ENCODE measurements at places on chromosomes 1 and 21.

DNA sequence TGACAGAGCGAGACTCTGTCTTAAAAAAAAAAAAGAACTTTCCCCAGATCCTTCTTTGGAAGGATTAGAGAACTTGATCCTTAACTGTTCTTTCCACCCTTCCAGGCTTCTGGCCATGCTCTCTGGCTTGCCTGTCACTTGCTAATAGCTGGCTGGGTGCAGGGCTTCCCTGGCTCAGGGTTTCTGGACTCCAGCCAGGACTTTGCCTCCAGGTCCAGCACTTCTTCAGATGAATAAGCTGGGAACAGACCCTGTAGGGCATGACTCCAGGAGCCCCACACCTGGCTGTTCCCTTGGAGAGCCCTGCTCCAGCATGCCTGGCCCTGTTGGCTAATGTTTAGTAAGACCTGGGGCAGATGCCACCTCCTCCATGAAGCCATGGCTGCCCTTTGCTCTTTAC, 3.3 kb upstream of the NT5C1A start:
- DNase-seq, result no peak
- H3K27ac ChIP-seq, result no peak overlapping the region
- no peaks in the 10 kb centered on the region for H3K36me3 ChIP-seq

GRCh38 chr21:32753818-32754585, 17.6 kb downstream of the PAXBP1 start:
- H3K27ac ChIP-seq, result no peak overlapping the region
- H3K4me3 ChIP-seq, result no peak overlapping the region
- H3K36me3 ChIP-seq, result peaks cover 4% of the 10 kb centered on the region

GRCh38 chr1:18666317-18666920, 35.8 kb downstream of the PAX7 start:
- H3K27me3 ChIP-seq, result no peaks in the 10 kb centered on the region
- DNase-seq, result peak; percentile 74
- H3K27ac ChIP-seq, result no peak overlapping the region
- H3K36me3 ChIP-seq, result no peaks in the 10 kb centered on the region
- peaks cover 4% of the 10 kb centered on the region for H3K4me1 ChIP-seq
- no peak overlapping the region for H3K4me3 ChIP-seq

- peak; percentile 39 for DNase-seq
- no peaks in the 10 kb centered on the region for H3K36me3 ChIP-seq
- H3K4me3 ChIP-seq, result peak overlapping the region; percentile 75
- peak overlapping the region; percentile 88 for H3K27ac ChIP-seq
Observed at GRCh38 chr1:50959303-50959912, 659 bp downstream of the FAF1 start.
